ENCODE measurements at places on chromosomes 4 and X.

DNA sequence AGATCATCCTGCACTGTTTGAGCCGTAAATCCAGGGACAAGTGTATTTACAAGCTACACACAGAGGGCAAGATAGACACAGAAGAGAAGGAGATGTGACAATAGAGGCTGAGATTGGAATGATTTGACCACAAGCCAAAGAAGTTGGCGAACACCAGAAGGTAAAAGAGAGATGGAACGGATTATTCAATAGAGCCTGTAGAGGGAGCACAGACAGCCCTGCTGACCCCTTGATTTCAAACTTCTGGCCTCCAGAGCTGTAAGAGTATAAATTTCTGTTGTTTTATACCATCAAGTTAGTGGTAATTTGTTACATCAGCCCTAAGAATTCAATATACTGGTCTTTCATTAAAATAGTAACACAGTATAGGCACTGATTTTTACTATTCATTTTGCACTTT lies 447.8 kb downstream of the FAT4 start:
- no peak for DNase-seq

- DNase-seq, result no peak
Measured at GRCh38 chr4:74206088-74206825, 48.3 kb downstream of the MTHFD2L start.

GRCh38 chr4:121411151-121411744 lies 30.4 kb upstream of the QRFPR start:
- DNase-seq, result no peak

- no peak for DNase-seq
Measured at GRCh38 chr4:74446193-74446868, 1.4 kb downstream of the AREG start.

DNA sequence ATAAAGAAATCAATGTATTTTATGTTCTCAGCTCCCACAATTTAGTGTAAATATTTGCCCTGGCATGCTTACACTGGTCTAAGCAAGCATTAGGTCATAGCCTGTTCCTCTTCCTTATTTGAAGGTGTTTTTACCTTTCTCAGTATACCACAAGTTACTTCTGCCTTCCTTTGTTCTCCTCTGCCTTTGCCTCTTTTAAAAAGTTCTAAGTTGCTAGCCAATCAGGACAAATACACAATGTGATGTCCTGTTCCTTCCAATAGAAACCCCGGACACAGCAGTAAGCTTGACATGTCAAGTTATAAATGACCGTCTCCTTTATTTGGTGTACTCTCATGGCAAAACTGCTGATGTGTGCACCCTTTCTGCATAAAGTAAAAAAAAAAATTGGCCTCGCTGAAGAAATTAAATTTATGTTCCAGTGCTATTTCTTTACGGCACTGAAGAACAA lies 49.4 kb downstream of the UGT2B10 start:
- no peak for DNase-seq

GRCh38 chr4:104451573-104451972 lies 43.1 kb downstream of the CXXC4 start:
- DNase-seq, result no peak

DNA sequence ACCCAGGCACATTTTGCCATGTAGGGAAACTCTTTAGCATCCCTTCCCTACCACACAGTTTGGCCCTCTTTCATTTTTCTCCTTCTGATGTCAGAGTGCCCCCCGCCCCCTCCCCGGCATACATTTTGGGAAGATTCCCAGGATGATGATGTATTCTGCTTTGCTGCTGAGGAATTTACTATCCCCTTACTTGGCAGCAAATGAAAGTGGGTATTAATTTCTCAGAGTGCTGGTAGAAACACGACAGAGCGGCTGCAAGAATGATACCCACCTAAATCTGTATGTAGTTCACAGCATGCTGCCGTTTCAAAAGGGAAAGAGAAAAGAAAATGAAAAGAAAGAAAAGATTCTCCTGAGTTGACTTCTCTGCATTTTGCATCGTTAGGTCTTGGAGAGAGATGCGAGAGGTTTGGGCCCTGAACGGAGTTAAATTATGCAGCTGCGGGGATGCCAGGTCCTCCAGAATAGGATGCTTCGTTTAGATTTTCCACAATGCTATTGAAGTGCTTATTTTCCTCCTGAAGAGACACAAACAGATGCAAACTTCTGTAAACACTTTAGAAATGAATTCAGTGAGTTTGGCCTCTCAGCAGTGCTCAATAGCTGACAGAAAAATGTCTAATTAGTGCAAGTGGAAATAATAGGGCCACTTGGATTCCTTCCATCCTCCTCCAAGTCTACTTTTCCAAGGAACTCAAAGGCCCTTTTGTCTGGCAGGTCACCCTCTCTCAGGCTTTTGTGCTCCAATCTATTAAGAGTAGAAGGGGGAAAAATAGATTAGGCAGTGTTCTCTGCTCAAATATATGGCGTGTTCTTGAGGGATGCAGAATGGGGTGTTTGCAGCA lies 106.2 kb downstream of the ALPK1 start:
- DNase-seq, result no peak

DNA sequence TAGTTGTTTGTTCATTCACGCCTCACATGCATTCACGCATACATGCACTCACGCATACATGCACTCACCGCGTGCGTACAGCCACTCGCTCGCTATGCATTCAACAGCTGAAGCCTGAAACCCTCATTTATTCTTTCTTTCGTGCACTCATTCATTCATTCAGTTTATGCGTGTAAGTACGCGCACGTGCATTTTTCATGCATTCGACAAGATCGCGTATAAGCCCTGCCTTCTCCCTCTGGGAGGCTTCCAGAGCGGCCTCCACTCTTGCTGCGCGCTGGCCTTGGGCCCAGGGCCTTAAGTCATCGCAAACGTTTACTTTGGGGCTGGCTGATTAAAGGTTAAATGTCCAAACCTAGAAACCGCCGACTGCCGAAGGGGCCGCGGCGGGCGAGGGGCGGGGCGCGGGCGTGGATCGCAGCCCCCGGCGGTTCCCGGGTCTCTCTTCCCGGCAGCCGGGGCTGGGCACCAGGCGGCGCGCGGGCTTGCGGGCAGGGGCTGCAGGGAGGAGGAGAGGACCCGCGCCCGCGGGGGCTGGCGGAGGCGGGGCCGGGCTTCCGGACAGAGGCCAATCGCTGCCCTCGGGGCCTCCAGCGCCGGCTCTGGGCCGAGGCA lies at the start of gene GYG2:
Gene GYG2, plus strand, starts transcription at position 587 of the 615 bp plus-strand sequence. CDS start 1,259 bp downstream, outside the sequence.
- no peak for DNase-seq

GRCh38 chr4:119038116-119038841 lies 97.4 kb upstream of the MYOZ2 start:
- no peak for DNase-seq

DNA sequence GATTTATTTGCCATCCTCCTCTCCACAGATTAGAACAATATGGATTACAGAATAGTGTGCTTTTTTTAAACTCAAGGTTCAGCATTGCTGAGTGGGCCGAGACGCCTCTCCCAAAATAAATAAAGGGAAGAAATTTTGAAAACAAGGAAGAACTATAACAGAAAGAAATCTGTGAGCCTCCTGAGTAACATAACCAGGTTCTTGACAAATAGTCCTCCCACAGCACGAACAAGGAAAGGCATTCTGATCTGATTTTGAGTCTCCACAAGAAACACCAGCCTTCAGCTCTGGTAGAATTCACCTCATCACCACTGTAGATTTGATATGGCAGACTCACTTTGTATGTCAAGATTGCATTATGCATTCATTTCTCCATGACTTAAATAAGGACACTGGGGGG lies 173.6 kb downstream of the HHIP start:
- no peak for DNase-seq

- no peak for DNase-seq
Measured at GRCh38 chrX:2559124-2559523, 58.3 kb upstream of the DHRSX start.

GRCh38 chr4:76058888-76059426 lies 15.6 kb upstream of the ART3 start:
- no peak for DNase-seq

GRCh38 chr4:38381788-38382187 lies 282.2 kb upstream of the KLF3 start:
- no peak for DNase-seq

- no peak for DNase-seq
Measured at GRCh38 chrX:67718926-67719325, 175.1 kb downstream of the AR start.

GRCh38 chr4:122150931-122151330 lies 1.2 kb upstream of the BLTP1 start:
- no peak for DNase-seq

DNA sequence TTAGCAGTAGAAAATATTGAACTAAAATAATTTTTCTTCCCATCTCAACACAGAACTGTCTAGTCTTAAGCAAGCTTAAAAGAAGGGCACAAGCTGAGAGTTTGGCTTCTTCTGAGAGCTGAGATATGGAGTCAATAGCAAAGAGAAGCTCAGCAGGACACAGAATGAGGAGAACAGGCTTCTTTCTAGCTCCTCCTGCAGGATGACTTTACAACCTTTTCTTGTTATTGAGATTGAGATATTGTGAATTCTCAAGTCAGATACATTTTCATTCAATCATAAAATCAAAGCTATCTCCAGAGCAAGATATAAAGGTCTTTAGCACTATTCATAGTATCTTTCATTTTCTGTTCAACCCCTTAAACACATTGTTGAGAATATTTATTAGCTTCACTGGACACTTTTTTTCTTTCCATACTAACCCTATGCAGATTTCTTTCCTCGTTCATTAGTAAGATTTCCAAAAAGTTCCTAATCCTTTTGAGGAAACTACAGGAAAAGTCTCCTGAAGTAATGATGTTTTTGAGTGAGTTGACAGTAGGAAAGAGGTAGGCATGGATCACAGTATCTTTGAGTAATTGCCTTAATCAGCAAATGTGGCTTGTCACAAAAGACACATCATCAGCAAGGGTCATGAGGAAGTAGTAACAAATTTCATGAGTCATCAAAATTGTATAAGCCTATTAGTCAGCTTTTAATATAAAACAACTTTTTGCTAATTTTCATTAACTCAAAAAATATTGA lies 17.8 kb upstream of the CXCL3 start:
- DNase-seq, result no peak

- DNase-seq, result no peak
Measured at GRCh38 chr4:173167758-173168395, 734 bp upstream of the GALNT7 start.

GRCh38 chrX:30141966-30142365 lies 73.4 kb upstream of the MAGEB2 start:
- no peak for DNase-seq

DNA sequence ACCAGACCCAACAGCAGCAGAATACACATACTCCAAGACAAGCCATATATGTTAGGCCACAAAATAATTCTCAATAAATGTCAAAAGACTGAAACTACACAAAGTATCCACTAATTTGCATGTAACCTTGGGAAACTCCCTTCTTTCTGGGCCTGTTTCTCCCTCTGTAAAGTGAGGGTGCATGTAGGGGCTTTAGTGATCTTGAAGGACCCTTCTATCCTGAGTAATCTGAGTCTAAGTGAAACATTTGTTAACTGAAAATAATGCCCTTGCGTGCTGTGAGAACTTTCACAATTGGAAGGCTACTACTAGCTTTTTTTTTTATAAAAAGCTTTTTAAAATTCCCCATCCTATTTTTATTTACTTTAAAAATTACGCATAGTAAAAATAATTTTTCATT lies 125.2 kb downstream of the NEXMIF start:
- no peak for DNase-seq

- DNase-seq, result no peak
Measured at GRCh38 chr4:152459326-152459725, 76.6 kb downstream of the FBXW7 start.

DNA sequence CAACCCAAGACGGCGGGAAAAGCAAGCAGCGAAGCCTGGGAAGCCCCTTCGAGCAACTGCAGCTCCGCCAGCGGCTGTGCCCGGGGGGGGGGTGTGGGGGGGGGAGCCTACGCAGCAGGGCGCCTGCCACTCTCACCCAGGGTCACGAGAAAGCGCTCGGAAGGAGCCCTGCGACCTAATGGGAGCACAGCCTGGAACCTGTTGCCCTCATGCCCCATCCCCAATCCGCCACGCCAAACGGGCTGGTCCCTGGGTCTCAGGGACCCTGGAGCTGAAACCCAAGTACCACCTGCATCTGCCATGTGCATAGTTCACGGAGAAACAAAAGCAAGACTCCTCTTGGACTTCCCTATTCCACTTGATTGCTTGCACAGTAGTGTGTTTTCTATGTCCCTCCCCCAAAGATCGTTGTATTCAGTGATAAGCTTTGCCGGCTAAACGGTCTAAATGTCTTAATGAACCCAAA lies 359 bp upstream of the GAB3 start:
- no peak for DNase-seq

DNA sequence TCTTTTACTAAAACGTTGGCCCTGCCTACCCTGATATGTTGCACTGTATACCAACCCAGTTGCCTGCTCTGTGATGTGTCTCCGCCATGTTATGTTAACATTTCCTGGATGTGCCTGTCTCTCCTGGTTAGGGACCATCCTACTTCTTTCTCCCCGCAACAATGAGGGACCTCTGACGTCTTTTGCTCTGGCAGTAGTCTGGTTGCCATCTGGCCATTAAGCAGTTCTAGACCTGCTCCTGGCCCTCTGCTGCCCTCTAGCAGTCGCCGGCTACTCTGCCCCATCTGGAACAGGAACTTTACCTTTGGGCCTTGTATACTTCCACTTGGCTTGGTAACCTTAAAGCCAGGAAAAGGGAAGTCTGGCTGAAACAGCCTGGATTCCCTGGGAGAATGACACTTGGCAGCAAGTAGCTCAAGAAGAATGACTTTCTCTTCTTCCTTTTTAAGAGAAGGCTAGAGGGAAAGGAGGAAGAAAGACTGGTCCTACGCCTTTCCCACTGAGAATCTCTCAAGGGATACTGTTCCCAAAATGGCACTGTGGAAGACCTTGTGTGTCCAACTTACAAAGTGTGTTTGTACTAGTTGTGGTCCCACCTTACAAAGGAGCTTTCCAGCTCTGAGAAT lies 63.5 kb downstream of the GPC3 start:
- no peak for DNase-seq

DNA sequence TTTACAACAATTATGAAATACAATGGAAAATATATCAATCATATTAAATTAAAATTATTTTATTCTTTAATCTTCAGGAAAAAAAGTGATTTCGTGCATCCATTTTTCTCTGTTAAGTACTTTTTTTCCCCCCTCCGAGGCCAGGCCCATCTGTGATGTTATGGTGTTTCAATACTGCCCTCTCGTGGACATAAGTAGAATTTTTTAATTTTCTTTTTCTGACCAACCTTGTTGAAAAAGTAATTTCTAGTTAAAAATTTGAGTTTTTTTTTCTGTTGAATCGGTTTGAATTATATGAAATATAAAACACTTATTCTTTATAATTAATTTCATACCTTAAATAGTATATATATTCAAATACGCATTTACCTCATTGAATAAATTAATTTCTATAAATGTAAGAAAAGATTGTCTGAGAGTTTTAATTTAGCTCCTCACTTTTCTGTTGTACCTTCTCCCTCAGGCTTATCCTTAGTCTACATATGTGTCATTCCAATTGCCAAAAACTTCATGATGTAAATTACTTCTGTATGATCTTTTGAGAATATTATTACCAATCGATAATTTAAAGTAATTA lies 175.8 kb upstream of the TECRL start:
- no peak for DNase-seq

GRCh38 chr4:147740176-147740575 lies 8.3 kb downstream of the ARHGAP10 start:
- DNase-seq, result no peak

All from activated CD4-positive, CD25-positive, alpha-beta regulatory T cell (primary cell).